ENCODE measurements at places on chromosomes 7 and 10.

- DNase-seq = no peak
Measured at GRCh38 chr7:821688-822087, 10.6 kb upstream of the SUN1 start.

- no peak for DNase-seq
Measured at GRCh38 chr10:44962870-44963738, 3.5 kb downstream of the RASSF4 start.

- DNase-seq = no peak
Measured at GRCh38 chr7:90613088-90613498, 17.0 kb downstream of the CDK14 start.

GRCh38 chr7:15857026-15857425 lies 170.5 kb upstream of the MEOX2 start:
- DNase-seq = no peak

GRCh38 chr7:47914717-47915615 lies 33.3 kb downstream of the PKD1L1 start:
- DNase-seq = no peak

DNA sequence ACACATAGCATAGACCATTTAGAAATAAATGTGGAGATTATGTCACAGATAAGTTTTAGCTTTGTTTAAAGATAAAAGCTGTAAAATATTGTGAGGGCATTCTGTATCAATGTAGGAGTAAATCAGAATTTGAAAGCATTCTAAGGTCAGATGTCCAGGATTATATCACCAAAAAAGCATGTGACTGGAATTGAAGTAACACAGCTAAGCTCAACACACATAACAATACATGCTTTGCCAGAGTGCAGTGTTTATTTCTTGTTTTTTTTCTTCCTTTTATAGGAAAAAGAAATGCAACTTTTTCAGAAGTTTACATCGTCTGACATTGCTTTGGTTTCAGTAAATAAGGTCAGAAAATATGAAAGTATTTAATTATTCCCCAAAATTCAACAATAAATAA lies 183.4 kb downstream of the HTR7 start:
- DNase-seq = no peak

- no peak for DNase-seq
Measured at GRCh38 chr7:118844748-118845147, 620.2 kb downstream of the ANKRD7 start.

GRCh38 chr10:79148452-79149344 lies 79.9 kb downstream of the ZMIZ1 start:
- no peak for DNase-seq

- no peak for DNase-seq
Measured at GRCh38 chr7:90337106-90337505, 9.4 kb upstream of the GTPBP10 start.

Data from stimulated activated CD4-positive, alpha-beta T cell treated with anti-CD3 and anti-CD28 coated beads, Interleukin-12 subunit alpha, Interleukin-12 subunit beta, amount 100 ng/mL, for 24 hours (primary cell).